ENCODE measurements at places on chromosomes 6 and 20. TPM values are rescaled to one million over a fixed set of nuclear protein-coding genes. Genes with fewer than 3 reads are reported as not detected.

DSP gene
- 95.4 TPM for total RNA-seq

DEFB132 gene
- total RNA-seq: 0.96 TPM

MOG gene
- total RNA-seq: not detected

ALDH8A1 gene
- 1.5 TPM for total RNA-seq

SCRT2 gene
- total RNA-seq: not detected

HAO1 gene
- not detected for total RNA-seq

SLC17A3 gene
- not detected for total RNA-seq

DNA sequence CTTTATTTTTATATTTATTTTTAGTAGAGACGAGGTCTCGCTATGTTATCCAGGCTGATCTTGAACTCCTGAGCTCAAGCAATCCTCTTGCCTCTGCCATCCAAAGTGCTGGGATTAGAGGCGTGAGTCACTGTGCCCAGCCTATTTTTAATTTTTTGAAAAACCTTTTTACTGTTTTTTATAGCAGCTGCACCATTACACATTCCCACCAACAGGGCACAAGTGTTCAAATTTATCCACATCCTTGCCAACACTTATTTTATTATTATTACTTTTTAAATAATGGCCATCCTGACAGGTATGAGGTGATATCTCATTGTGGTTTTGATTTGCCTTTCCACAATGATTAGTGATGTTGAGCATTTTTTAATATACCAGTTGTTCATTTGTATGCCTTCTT, 42.5 kb downstream of the PACSIN1 start:
- DNase-seq: no peak

DNA sequence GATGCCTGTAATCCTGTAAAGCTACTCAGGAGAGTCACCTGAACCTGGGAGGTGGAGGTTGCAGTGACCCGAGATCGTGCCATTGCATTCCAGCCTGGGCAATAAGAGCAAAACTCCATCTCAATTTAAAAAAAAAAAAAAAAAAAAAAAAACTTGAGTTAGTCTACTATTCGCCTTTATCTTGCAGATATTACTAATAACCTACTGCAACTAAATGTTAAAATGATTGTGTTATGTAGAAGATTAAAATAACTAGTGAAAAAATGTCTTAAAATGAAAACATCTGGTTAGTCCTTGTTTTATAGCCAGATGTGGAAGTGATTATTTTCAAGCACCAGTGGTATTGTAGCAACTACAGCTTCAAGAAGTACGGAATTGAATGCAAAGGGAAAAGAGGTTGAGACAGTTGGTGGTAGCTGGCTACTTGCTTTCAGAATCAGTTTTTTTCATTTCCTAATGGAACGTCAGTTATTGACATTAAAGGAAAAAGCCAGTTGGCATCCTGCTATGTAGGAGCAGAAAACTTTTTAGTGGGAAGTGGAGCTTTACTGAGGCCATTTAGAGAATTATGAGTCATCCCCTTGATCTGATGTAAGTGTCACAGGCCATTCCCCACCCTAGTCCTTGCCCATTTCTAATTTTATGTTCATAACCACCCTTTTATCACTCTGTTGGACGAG, 43.8 kb upstream of the DYNLRB1 start:
- DNase-seq: no peak

- DNase-seq: no peak
Measured at GRCh38 chr6:113558966-113559365, 298.2 kb upstream of the MARCKS start.

DNA sequence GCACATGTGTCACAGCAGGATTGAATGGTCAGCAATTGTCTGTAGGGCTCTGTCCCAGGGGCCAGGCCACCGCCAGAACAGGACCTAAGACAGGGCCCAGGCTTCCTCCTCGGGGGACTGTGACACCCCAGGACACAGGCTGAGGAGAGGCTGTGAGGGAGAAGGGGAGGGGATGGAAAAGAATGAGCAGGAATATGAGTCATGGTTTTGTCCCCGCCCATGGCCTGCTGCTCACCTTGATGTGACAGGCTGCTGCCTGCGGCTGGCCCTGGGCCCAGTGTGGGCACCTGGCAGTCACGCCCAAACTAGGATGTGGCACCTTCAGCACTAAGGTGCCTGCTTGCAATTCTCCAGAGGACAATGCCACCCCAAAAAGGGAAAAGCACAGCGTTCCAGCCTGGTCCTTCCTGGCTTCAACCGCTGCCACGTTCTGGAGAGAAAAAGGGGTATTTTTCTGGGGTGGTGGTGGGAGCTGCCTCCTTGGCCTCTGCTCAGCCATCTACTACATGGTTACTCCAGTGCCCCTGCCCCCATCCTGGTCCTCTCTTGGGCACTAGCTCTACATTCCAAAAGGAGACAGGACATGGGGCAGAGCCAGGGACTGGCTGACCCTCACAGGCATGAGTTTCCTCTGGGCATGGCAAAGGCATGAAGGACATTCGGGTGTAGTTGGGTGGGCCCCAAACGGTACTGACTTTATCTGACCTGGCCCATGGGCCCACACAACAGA, 93.4 kb downstream of the SLC22A23 start:
- peak; percentile 90 for DNase-seq

DNA sequence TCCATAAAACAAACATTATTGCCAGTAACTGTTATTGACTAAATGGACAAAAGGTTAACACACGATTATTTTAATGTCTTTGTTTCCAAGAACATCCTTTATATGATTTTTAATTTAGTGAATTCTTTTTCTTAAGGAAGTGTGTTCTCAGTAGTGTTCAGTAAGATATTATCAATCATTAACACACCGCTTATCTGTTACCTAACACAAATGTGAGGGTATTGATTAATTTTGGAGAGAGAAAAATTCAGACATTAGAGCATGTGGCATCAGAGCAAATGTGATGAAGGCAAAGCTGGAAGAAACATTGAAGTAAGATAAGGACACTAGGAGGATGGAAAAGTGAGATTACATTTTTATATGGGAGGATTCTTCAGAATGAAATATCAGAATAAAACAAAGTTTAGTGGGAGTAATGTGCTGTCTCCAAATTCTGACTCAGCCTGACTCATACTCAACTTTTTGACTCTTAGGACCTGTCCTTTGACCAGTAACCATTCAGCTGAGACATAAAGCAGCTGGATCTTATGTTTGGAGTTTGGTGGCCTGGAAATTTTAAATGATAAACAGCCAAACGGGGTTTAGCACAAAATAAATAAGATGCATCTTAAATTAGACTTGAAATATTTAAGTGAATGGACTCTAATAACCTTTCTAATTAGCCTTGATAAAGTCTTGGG, 348.6 kb downstream of the CD109 start:
- DNase-seq: no peak

DNA sequence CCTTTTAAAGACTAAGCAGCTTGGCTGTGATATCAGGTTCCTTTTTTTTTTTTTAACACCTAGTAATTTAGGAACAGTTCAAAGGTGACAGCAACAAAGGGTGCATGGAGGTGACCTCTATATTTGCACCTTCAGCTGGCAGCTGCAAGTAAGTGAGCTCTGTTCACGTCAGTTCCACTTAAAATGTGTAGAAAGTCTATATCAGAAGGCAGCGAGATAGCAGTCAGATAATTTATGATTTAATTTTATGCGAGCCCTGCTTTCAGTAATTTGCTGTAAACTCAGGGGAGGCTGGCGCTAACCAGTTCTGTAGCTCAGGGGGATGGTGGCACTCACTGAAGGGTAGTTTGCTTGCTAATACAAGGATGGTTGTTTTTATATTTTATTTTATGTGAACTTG, 602.8 kb upstream of the MMS22L start:
- DNase-seq: no peak

DNA sequence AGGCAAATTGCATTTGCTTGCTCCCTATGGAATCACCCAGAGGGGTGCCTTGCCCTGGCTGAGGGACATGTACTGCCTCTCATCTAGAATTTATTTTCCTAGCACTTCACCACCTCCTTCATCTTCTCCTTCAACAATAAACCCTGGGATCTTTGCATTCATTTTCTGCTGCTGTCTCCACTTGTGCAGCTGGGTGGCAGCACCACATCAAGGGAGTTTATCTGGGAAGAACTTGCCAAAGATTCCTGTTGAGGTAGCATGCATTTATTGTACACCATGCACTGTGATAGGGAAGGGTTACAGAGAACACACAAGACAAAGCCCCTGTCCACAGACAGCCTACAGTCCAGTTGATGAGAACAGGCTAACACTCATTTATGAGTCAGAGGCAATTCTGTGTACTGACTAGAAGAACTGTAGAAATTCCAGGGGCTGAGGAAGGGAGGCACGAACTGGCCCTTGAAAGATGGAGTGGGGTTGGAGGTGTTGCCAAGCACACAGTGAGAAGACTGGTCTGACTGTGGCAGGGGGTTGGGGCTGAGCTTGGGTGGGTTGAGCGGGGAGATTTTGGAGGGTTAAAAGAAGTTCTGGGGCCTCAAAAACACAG, 17.5 kb downstream of the C20orf173 start:
- no peak for DNase-seq

DNA sequence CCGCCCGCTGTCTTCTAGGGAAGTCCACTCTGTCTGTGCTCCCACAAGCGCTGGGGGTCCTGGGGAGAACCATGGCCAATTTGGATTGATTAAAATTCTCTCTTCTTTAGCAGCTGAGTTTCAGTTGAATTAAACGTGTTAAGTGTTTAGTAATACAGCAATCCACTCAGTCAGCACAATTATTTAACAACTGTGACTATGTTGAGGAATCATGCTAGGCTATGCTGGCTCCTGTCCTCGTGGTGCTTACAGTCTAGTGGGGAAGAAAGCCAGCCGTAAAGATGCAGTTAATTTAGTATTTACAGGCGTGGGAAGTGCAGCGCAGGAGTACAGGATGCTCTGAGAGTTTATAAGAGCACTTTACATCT, 88.9 kb upstream of the FOXP4 start:
- DNase-seq: no peak

- DNase-seq: no peak
Measured at GRCh38 chr6:34951731-34952130, 62.7 kb downstream of the ANKS1A start.

GRCh38 chr6:144749263-144749662, 464.1 kb downstream of the UTRN start:
- DNase-seq: no peak

GRCh38 chr6:80343511-80343910, 237.0 kb downstream of the BCKDHB start:
- no peak for DNase-seq

DNA sequence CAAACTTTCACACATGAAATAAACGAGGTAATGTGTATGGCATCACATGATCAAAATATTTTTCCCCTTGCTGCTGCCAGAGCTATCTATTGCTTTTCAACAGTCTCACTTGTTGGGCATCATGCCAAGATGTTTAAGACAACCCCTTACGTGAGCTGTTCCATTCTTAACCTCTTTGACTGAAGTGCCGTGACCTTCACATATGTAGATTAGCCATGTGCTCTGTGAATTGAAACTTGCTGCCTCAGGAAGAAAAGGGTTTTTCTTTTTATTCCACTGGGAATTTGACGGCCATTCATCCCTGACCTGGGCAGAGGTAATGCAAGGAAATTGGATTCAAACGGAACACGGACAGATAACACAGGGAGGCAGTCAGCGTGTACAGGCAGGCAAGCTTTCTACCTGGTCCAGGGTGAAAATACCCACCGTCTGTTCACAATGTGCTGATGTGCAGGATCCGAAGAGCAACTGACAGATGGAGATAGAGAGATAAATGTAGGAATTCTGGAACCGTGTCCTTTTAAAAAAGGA, 14.2 kb downstream of the ARID1B start:
- no peak for DNase-seq

DNA sequence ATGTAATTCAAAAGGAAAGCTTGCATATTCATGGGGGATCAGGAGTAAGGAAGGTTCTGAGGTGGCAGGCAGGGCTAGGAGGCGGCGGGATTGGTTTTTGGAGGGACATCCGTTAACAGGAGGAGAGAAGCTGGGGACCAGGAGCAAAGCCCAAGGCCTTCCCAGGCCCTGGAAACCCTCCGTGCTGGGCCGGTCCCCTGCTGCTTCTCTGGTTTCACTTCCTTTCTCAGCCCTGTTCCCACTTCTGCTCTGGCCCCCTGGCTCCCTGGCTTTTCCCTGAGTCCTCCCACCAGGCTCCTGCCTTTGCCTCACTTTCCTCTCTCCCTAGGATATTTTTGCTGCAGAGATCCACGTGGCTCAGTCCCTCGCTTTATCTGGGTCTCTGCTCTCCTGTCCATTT, 26.4 kb upstream of the SALL4 start:
- no peak for DNase-seq

DNA sequence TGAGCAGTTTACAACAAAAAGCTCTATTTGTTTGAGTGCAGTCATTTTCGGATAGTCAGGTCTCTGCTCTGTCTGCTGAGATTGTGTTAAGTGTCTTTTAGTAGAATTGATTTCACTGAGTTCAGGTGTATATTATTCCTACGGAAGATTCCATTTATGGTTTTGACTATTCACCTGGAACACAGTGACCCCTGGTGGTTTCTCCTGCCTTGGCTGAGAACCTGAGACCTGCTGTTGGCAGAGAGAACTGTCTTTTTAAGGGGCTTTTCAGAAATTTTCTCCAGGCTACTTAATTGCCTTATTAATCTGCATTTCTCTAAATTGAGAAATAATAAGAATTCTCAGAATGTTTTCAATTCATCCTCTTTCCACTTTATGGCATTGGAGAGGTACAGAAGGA, 508.0 kb downstream of the TBC1D32 start:
- DNase-seq: no peak

DNA sequence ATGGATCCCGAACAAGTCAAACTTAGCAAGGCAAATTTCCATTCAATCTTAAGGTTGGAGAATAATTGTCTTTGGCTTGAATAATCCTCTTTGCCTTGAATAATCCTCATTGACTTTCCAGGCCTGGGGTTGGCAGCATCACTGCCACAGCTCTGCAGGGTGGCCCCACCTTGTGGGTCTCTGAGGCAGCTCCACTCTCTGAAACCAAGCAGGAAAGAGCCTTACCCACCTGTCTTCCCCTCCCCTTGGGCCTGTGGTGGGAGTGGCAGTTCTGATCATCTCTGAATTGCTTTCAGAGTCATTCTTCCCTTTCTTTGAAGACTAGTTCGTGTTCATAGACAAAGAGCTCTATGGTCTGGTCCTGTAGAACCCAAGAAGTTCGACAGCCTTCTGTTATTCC, 47.5 kb downstream of the KCNQ5 start:
- DNase-seq: no peak

DNA sequence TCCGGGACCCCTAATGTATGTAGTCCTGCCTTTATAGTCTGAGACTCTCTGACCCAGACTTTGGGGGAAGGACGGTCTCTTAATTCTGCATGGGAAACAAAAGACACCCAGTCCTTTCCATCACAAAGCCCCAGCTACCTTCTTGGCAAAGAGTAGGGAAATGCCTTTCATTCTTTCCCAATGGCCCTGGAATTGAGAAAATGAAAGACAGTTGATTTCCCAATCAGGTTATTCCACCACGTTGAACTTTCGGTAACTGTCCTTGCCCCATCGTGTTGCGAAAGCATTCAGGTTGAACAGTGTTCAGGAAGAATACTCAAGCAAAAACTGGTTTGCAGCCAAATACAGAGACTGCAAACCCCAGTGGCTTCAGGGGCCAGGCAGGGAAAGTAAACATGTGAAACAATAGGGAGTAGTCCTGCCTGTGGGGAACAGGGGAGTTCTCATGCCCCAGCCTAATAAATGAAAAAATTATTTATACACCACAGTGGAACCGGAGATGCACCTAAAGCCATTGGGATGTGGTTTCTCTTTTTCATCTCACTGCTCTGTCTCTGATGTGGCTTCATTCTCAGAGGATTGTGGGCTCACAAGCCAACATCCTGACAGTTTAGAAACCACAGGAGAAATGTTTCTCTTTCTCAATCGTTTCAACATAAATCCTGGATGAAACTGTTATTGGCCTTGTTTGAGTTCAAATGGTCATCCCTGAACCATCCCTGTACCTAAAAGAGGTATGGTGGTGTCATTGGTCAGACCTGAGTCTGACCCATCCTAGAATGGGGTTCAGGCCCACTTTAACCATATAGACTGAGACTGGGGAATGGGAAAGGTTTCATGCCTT, 44.2 kb upstream of the SLC9A8 start:
- DNase-seq: peak; percentile 95

All from breast epithelium (tissue), 4 donors.